ENCODE measurements at places on chromosomes 3 and 15.

GRCh38 chr15:95684693-95685115 is 645.8 kb upstream of the NR2F2 start:
- peak; percentile 52 for DNase-seq

DNA sequence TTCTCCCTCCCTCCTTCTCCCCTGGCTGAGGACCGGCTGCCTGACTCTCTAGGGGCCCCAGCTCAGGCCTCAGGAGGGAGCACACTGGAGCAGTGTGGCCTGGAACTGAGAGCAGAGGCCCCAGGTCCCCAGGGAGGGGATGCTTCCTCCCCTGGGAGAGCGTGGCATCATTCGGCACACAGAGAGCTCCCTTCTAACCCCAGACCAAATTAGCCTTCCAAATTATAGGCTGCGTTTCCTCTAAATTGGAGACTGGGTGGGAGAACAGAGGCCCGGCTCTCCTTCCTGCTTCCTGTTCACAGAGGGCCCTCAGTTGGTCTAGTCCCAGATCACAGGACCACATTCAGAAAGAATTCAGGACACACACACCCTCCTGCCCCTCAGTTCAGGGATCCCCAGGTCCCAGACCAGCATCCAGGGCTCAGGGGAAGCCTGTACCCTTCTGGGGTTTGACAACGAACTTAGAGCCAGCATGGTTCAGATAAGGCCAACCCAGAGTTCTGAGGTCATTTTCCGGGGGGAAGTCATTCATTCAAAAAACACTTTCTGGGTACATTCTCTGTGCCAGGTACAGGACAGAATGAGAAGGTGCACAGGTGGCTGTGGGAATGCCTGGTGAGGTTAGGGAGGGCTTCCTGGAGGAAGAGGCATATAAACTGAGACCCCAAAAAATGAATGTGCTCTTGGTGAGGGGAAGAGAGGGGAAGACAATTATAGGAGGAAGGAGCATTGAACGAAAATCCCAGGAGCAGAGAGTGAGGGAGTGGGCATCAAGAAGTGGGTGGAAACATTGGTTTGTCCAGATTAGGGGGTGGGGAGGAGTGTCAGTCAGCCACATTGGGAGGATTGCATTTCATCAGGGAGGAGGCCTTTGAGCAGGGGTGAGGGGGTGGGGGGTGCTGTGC is 28.4 kb upstream of the RPL29 start:
- DNase-seq, result no peak

DNA sequence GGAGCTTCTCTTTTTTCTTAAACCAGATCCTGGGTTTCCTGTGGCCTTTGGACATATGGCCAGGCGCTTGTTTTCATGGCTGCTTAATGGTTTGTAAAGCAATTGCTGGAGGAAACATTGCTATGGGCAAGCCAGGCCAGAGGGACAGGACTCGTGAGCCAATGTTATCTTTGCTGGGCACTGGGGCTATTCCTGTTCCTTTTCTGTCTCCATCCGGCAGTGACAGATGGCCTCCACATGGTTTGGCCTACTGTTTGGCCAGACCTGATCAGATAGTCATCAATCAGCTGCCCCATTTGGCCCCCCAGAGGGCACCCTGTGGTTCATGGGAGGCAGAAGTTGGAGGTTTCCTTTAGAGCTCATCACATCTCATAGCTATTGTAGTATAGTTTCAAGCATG is 326.1 kb upstream of the ROPN1 start:
- DNase-seq, result no peak

GRCh38 chr15:79185199-79185598 is 94.6 kb upstream of the RASGRF1 start:
- no peak for DNase-seq

DNA sequence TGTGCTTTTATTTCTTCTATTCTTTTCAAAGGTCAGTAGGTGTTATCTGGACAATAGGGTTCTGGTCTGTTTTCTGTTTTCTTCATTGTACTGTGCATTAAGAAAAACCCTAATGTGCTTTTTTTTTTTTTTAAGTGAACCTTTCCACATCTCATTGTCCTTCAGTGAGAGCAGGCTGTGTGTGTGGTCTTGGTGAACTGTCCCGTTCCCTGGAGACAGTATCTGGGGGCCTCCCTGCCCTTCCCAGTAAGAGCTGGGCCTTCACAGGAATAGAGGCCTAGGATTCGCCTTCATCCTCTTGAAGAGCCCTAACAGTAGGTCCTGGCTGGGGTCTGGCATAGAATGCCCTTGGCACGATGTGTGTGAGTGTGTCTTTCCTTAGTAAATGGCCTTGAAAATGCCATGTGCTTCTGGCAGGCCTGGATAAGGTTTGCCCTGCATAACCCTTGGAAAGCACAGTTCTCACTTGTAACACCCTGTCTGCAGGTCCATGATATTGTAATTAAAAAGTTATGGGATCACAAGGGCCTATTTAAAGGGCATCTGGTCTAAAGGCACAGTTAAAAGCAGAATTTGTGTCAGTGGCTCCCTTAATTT is 81.2 kb downstream of the IGF1R start:
- DNase-seq, result no peak

- DNase-seq, result no peak
These were observed 66.7 kb downstream of the BBX start for GRCh38 chr3:107589454-107589853.

GRCh38 chr3:146052791-146053310 is 108.1 kb downstream of the PLOD2 start:
- DNase-seq, result no peak

DNA sequence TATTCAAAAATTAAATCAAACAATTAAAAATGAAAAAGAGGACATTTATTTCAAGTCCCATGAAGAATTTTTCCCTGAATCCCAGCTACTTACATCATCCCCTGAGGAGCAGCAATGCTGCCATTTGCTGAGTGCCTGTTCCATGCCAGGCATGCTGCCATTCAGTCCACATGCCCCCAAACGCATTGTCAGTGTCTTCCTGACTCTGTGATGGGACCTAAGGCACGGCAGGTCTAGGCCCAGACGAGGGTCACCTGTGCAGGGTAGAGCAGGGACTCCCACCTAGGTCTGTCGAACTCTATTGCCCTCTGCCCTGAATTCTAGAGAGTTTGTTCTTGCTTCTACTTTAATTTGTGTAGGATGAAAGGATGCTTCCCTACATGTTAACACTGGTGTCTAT is 7.0 kb downstream of the PSTPIP1 start:
- no peak for DNase-seq

GRCh38 chr3:53229606-53230005 is 26.2 kb downstream of the TKT start:
- DNase-seq, result no peak

DNA sequence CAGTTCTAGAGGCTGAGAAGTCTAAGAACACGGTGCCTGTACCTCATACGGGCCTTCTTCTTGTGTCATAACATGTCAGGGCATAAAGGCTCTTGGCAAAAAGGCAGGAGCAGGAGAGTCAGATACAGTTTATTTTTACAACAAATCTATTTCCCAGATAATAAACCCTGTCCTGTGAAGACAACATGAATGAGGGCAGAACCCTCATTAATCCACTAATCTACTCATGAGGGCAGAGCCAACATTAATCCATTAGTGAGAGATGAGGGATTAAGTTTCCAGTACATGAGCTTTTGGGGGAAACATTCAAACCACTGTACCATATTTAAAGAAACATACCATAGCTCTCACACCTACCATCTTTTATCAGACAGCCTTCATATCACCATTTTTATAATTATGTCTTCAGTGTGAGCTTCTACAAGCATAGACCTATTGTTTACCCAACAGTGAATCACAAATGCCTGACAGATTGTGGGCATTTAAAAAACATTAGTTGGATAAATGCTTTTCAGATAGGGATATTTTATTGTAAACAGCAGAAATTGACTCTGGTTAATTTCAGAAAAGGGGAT is 645.8 kb downstream of the GRM7 start:
- no peak for DNase-seq

DNA sequence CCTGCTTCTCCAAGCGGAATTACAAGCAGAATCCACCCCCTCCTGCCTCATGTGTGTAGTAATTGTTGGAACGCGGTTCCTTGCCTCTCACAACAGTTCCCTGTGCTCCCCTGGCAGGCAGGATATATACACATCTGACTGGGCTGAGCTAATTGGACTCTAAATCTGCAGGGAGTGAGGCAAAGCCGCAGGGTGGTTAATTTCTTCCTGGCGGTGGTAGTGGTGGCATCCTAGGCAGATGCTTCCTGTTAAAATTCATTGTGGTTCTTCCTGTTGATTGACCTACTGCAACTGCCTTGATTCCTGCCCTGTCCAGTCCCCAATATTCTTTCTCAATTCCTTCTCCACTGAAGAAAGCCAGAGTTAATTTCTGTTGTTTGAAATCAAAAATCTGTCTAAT is 202.9 kb upstream of the PROK2 start:
- no peak for DNase-seq

GRCh38 chr3:134052370-134052769 is 22.6 kb upstream of the SLCO2A1 start:
- DNase-seq, result no peak

Data from keratinocyte (primary cell).